ENCODE measurements at places on chromosomes 11 and 22. TPM values are rescaled to one million over a fixed set of nuclear protein-coding genes. Genes with fewer than 3 reads are reported as not detected.

- DNase-seq, result no peak
These were observed 2.3 kb downstream of the ATM start for GRCh38 chr11:108224911-108225786.

UBQLN3 gene
- 0.45 TPM for total RNA-seq

- no peak for DNase-seq
These were observed 368.9 kb downstream of the DDX10 start for GRCh38 chr11:109033627-109034338.

DNA sequence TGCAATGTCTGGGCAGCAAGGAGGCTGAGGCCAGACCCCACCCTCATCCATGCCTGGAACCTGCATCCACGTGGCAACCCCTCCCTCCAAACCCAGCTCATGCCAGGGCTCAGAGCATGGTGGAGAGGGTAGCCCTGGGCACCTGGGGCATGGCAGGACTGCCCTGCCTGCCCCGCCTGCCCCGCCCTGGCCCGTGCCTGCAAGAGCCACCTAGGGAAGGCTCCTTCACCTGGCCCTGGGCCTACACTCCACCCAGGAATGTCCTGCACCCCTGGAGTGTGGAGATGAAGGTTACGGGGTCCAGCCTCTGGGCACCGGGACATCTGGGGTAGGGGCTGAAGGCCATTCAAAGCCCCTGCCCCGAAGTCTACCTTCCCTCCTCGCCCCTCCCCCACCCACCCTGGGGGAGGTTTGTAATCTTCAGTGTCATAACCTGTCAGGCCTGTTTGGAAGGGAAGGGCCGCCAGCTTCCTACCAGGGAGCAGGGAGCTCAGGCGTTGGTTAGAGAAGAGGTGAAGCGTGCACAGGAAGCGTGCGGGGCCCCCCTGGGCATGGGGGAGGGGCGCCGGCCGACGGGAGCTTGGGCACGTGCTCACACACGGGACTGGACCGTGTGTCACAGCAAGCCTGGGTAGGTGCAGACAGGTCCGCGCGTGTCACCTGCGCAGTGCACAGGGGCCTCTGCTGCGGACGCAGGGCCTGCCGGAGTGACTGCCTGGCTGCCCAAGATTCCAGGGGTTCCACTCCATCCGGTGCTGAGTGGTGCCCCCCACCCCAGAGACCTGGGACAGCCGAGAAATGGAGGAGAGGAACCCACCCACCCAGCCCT, 30.7 kb upstream of the TH start:
- no peak for DNase-seq

DNA sequence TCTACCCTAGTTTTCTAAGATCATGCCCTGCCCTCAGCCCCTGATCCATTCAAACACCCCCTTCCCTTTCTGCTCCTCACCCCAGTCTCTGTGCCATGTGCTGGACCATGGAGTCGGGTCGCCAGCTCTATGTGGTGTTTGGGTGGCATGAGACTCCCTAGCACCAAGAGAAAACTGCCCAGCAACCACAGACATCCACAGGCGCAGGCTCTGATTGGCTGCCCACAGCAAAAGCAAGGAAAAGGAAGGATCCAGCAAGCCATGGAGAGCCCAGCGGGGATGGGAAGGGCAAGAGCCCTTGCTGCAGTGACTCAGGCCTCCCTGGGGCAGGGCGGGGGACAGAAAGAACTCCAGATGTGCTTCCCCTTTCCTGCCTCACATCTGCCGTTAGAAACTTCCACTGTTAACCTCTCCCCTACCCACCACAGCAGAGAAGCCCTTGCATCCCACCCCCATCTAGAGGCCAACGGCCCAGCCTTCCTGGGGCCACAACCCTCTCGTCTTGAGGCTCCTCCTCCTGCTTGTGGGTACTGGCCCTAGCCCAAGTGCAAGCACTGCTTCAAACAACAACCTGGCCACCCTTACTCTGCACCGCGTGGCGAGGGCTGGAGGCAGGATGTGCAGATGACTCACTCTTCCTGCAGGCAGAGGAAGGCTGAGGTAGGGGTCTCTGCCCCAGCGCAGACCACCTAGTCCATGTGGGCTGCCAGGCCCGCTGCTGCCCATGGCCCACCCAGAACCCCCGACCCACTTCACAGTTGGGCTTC, 9.7 kb upstream of the AHNAK start:
- DNase-seq, result peak; percentile 93

DNA sequence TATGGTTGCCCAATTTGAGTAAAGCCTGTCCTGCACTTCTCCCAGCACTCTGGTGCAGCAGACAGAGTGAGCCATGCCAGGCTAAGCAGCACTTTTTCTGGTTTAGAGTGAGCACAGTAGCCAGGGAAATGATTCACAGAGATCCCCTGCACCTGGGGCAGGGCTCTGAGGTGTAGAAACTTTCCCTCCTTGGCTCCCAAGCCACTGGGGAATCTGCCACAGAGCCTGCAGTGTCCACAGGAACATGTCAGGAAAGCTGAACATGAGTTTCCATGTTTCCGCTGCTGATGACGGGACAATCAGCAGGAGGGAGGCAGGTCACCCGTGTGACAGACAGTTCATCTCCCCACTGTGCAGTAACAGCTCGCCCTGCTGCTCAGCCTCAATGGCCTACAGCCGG, 429.9 kb upstream of the B3GAT1 start:
- no peak for DNase-seq

DNA sequence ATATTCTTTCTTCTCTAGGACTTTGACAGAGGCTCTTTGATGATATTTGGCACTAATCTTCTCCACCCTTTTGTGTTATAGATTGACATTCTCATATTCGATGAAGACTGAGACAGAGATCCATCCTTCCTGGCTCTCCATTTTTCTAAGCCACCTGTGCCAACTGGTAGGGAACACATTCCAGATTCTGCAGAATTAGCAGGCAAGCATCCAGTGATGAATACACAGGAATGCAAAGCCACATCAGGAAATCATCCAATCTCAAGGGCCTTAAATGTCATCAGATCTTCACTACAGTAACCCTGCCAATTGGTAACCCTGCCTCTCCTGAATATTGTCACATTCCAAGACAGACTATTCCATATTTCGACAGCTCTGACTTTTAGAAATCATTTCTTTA, 718.4 kb upstream of the API5 start:
- DNase-seq, result peak; percentile 63

DNA sequence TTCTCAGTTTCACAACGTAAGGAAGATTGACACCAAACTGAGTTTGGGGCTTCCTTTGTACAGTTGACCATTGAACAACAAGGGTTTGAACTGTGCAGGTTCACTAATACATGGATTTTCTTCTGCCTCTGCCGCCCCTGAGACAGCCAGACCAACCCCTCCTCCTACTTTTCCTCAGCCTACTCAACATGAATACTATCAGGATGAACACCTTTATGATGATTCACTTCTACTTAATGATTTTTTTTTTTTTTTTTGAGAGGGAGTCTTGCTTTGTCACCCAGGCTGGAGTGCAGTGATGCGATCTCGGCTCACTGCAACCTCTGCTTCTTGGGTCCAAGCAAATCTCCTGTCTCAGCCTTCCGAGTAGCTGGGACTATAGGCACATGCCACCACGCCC, 14.6 kb downstream of the RBM4 start:
- no peak for DNase-seq

OR56A1 gene
- 0.27 TPM for total RNA-seq

GRCh38 chr22:49306632-49307480, 520.8 kb downstream of the BRD1 start:
- no peak for DNase-seq

NAALADL1 gene
- total RNA-seq, result 4.1 TPM

DNA sequence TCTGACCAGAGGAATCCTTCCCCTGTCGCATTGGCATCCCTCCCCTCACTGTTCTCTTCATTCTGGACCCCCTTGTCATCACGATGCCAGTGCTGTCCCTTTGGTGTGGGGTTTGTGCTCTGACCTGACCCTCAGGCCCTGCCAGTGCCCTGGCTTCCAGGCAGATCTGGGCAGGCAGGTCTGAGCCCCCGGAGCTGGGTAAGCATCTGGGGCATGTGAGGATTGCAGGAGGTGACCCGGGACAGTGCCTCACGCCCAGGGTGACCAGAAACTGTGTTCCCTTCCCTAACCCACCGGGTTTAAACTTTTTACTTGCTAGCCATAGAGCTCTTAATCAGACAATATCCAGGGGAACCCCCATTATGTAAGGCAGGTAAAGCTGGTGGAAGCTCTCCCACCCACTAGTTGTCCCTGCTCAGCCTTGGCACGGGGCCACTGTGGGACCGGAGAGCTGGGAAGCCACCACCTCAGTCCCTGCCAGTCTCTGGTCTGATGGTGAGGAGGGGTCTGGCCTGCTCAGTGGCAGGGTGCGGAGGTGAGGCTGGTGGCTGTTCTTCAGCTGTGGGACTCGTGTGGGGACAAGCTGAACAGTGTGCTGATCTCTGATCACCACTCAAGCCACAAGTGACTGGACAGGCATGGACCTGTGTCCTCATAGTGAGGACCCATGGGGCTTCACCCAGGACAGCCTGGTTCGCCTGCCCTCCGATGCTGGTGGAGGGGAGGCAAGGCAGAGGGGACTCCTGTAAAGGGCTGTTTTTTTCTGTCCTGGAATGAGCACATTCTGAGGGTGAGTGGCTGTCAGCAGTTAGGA, 38.0 kb downstream of the BCR start:
- DNase-seq, result no peak

LIMK2 gene
- total RNA-seq, result 30.6 TPM
